Sigmoid colon (tissue), 7 donors: ENCODE measurements at places on chromosomes 7 and 10. TPM values are rescaled to one million over a fixed set of nuclear protein-coding genes. Genes with fewer than 3 reads are reported as not detected.
A peak's percentile ranks its signal among the peaks of the same experiment; 100 is the strongest.

RGR gene
- polyA plus RNA-seq = not detected

OGDHL gene
- 0.46 TPM for polyA plus RNA-seq

IFIT2 gene
- 13.9 TPM for polyA plus RNA-seq

RTKN2 gene
- polyA plus RNA-seq = 0.60 TPM

AUTS2 gene
- polyA plus RNA-seq = 11.8 TPM

KDM7A gene
- polyA plus RNA-seq = 8.4 TPM

C10orf105 gene
- not detected for polyA plus RNA-seq

ASB13 gene
- polyA plus RNA-seq = 48.0 TPM

SPDYE11 gene
- polyA plus RNA-seq = not detected

DNA sequence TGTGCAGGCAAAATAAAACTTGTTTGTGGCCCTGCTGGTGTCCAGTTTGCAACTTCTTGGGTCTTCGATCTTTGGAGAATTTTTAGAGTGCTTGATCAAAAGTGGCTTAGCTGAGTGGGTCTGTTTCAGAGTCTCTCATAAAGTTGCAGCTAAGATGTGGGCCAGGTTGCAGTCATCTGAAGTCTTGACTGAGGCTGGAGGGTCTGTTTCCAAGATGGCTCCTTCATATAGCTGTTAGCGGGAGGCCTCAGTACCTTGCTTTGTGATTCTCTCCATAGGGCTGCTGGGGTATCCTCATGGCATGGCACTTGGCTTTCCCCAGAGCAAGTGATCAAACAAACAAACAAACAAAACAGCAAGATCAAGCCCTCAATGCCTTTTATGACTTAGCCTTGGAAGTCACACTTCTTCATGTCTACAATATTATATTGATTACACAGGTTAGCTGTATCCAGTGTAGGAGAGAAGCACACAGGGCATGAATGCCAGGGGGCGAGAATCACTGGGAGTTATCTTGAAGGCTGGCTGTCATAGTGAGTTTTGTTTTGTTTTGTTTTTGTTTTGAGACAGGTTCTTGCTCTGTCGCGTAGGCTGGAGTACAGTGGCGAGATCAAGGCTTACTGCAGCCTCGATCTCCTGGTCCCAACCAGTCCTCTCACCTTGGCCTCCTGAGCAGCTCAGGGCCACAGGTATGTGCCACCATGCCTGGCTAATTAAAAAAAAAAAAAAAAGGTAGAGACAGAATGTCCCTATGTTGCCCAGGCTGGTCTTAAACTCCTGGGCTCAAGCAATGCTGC is 10.2 kb downstream of the CYP26A1 start:
- no peaks in the 10 kb centered on the region for H3K36me3 ChIP-seq
- DNase-seq = no peak
- peaks cover 12% of the 10 kb centered on the region for H3K27me3 ChIP-seq
- H3K4me3 ChIP-seq = no peak overlapping the region

DNA sequence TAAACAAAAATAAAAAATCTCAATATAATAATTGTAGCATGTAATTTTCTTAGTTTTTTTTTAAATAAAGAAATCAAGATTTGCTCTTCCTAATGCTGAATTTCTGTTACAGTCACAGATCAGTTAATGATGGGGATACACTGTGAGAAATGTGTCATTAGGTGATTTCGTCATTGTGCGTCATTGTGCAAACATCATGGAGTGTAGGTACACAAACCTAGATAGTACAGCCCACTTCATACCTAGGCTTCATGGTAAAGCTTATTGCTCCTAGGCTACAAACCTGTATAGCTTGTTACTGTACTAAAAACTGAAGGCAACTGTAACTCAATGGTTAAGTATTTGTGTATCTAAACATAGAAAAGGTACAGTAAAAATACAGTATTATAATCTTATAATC is 74.4 kb upstream of the LSM8 start:
- no peak overlapping the region for H3K4me3 ChIP-seq
- H3K4me1 ChIP-seq = no peaks in the 10 kb centered on the region
- DNase-seq = no peak
- no peaks in the 10 kb centered on the region for H3K36me3 ChIP-seq
- H3K27me3 ChIP-seq = no peaks in the 10 kb centered on the region

- no peak overlapping the region for H3K27ac ChIP-seq
- no peaks in the 10 kb centered on the region for H3K27me3 ChIP-seq
- DNase-seq = no peak
- no peaks in the 10 kb centered on the region for H3K4me1 ChIP-seq
- H3K4me3 ChIP-seq = no peak overlapping the region
Observed at GRCh38 chr10:77904100-77904840, 22.3 kb downstream of the DLG5 start.

- no peak overlapping the region for H3K4me3 ChIP-seq
- peak overlapping the region; percentile 4 for H3K27ac ChIP-seq
- peaks cover 4% of the 10 kb centered on the region for H3K4me1 ChIP-seq
- no peaks in the 10 kb centered on the region for H3K36me3 ChIP-seq
- no peaks in the 10 kb centered on the region for H3K27me3 ChIP-seq
- DNase-seq = peak; percentile 64
Observed at GRCh38 chr10:127987467-127988380, 80.8 kb downstream of the PTPRE start.

DNA sequence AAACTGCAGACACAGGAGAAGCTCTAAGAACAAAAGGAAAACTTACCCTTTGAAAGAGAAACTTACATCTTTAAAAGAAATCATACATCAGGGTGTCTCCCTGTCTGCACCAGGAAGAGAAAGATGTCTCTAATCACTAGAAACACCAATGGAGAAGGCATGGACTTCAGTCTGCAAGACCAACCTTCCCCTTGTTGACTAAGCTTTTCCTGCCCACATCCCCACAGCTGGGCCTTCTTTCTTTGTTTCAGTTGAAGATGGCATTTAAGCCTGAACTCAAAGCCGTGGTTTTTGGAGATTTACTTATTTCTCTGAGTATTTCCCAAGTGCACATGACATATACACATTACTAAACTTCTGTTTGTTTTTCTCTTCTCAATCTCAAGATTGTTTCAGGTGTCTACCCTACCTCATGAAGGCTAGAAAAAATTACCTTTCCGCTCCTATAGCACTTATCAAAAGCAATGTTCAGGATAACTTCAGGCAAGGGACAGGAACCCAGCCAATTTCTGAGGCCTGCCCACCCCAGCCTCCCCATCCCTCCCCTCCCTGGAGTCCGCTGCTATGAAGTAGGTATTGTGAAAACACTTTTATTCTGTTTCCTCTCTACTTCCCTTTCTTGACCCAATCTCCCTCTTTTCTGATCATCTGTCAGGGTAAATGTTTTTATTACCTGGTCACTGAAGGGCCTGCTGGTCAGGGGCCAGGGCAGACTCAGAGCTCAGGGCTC is 2.8 kb upstream of the SLC29A3 start:
- no peak overlapping the region for H3K27ac ChIP-seq
- H3K4me3 ChIP-seq = no peak overlapping the region
- no peaks in the 10 kb centered on the region for H3K27me3 ChIP-seq
- H3K36me3 ChIP-seq = no peaks in the 10 kb centered on the region

DNA sequence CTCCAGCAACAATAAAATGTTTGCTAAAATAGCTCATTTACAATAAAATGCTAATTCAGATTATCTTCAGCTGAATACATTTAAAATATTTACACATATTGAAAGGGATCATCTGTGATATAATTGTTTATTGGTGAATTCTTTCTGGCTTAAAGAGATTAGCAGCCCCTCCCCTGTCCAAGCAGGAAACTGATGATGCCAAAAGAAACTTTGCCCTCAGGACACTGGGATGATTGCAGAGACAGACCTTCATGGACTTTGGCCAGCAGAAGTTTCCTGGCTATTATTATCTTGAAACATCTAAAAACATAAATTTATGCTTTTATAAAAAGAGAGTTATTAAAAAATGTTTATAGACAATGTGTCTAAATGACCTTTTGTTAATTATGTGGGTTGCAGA is 764.9 kb upstream of the MBL2 start:
- H3K36me3 ChIP-seq = no peaks in the 10 kb centered on the region
- no peak overlapping the region for H3K4me3 ChIP-seq
- H3K27me3 ChIP-seq = no peaks in the 10 kb centered on the region

- H3K27ac ChIP-seq = peak overlapping the region; percentile 13
- peaks cover 33% of the 10 kb centered on the region for H3K4me1 ChIP-seq
- no peak for DNase-seq
- H3K27me3 ChIP-seq = no peaks in the 10 kb centered on the region
- H3K4me3 ChIP-seq = no peak overlapping the region
Observed at GRCh38 chr10:86403183-86403797, 36.7 kb upstream of the GRID1 start.

DNA sequence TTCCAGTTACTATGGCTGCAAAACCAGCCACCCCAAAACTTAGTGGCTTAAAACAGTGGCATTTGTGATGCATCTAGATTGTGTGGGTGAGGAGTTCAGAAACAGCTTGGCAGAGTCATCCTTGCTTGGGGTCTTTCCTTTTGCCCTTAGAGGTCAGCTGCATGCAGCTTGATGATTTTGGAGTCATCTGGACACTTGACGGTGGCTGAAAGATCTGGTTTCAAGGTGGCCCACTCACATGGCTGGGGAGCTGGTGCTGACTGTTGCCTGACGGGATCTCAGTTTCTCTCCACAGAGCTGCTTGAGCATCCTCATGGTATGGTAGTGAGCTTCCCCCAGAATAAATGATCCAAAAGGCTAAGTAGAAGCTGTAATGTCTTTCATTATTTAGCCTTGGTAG is 191.3 kb upstream of the GALNT17 start:
- no peak for DNase-seq
- no peak overlapping the region for H3K27ac ChIP-seq
- H3K36me3 ChIP-seq = no peaks in the 10 kb centered on the region
- H3K27me3 ChIP-seq = no peaks in the 10 kb centered on the region
- no peaks in the 10 kb centered on the region for H3K4me1 ChIP-seq
- no peak overlapping the region for H3K4me3 ChIP-seq

DNA sequence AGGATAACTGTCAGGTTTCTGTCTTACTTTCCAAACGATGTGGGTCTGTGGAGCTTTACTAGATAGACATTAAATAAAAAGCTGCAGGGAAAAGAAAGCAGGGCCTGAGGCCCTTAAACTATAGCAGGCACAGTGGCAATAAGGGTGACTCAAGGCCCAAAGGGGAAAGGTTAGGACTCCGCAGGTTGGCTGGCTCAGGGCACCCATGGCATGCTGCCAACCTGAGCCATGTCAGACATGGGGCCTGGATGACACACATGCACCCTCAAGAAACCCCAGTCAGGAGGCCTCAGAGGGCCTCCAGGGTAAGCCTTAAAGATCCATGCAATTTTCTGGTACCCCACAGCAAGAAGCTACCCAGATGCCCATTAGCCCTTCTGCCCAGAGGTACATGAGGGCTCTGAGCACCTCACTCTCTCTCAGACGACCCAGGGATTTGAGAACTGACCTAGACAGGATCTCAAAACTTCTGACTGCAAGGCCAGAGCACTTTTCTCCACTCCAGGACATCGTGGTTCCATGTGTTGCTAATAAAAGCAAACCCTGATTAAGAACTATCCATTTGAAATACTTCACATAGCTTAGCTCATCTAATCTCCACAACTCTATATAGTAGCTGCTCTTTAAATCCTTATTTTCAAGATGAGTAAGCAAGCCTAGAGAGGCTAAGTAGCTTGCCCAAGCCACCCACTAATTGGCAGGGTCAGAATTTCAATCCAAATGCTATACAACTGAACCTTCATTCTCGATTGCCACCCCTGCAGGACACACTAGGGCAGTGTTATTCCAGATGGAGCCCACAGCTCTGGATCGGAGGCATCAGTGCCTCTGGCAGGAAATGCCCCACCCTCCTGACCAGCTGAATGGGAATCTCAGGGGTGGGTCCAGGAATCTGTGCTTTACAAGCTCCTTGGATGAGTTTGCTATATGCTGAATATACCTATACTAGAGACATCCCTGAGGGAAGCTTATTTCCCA is 132.5 kb upstream of the EFCAB10 start:
- H3K4me3 ChIP-seq = no peak overlapping the region
- H3K4me1 ChIP-seq = no peaks in the 10 kb centered on the region
- no peak for DNase-seq
- H3K27ac ChIP-seq = no peak overlapping the region
- H3K27me3 ChIP-seq = no peaks in the 10 kb centered on the region
- H3K36me3 ChIP-seq = no peaks in the 10 kb centered on the region

DNA sequence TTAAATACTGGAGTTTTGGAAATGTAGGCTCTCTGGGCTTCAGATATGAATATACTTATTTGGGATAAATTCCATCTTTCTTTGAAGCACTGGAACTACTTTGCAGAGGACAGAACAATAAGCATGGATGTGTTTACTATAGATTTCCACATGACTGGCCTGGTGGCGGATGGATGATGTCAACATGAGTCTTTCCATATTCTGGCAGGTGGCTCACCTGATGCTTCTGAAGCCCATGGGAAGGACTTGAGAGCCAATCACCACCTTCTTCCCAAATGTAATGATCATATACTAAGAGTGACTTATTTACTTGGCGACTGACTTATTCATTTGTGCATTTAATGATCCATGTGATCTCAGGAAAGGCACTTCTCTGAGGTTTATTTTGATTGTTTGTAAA is 110.5 kb downstream of the FANK1 start:
- no peaks in the 10 kb centered on the region for H3K4me1 ChIP-seq
- H3K27me3 ChIP-seq = no peaks in the 10 kb centered on the region
- no peak overlapping the region for H3K27ac ChIP-seq
- no peaks in the 10 kb centered on the region for H3K36me3 ChIP-seq
- no peak overlapping the region for H3K4me3 ChIP-seq
- DNase-seq = no peak

GRCh38 chr7:86889501-86889900 is 170.0 kb downstream of the ELAPOR2 start:
- H3K4me3 ChIP-seq = no peak overlapping the region
- H3K4me1 ChIP-seq = no peaks in the 10 kb centered on the region
- no peak for DNase-seq
- no peak overlapping the region for H3K27ac ChIP-seq
- H3K27me3 ChIP-seq = no peaks in the 10 kb centered on the region
- H3K36me3 ChIP-seq = no peaks in the 10 kb centered on the region

DNA sequence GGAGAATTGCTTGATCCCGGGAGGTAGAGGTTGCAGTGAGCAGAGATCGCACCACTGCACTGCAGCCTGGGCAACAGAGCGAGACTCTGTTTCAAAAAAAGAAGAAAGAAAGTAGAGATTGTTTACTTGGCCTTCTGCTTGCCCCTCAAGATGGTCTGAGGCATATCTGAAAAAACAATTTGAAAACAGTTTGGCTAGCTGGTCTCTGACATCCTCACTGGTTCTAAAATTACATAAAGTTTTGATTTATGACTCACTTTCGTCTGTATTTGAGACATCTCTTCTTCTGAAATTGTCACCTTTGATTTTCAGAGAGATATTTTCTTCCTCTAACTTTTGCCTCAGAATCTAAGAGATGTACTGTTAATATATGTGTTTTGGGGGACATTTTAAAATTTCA is 49.6 kb upstream of the HELLS start:
- DNase-seq = no peak
- H3K4me1 ChIP-seq = no peaks in the 10 kb centered on the region
- no peaks in the 10 kb centered on the region for H3K27me3 ChIP-seq

GRCh38 chr10:90960355-90960814 is 39.5 kb upstream of the ANKRD1 start:
- H3K27me3 ChIP-seq = no peaks in the 10 kb centered on the region
- no peaks in the 10 kb centered on the region for H3K36me3 ChIP-seq
- no peaks in the 10 kb centered on the region for H3K4me1 ChIP-seq
- peak overlapping the region; percentile 33 for H3K27ac ChIP-seq
- DNase-seq = no peak

- H3K27ac ChIP-seq = no peak overlapping the region
- no peaks in the 10 kb centered on the region for H3K4me1 ChIP-seq
- no peaks in the 10 kb centered on the region for H3K27me3 ChIP-seq
Observed at GRCh38 chr10:116395223-116395985, 32.2 kb upstream of the PNLIPRP3 start.

- no peaks in the 10 kb centered on the region for H3K27me3 ChIP-seq
- no peak for DNase-seq
- no peak overlapping the region for H3K27ac ChIP-seq
- peaks cover 27% of the 10 kb centered on the region for H3K4me1 ChIP-seq
Observed at GRCh38 chr7:102287981-102288278, 1.3 kb downstream of the SH2B2 start.
